Lower lobe of right lung (tissue), 2 donors: ENCODE measurements at places on chromosomes 6 and 20.
A peak's percentile ranks its signal among the peaks of the same experiment; 100 is the strongest.

DNA sequence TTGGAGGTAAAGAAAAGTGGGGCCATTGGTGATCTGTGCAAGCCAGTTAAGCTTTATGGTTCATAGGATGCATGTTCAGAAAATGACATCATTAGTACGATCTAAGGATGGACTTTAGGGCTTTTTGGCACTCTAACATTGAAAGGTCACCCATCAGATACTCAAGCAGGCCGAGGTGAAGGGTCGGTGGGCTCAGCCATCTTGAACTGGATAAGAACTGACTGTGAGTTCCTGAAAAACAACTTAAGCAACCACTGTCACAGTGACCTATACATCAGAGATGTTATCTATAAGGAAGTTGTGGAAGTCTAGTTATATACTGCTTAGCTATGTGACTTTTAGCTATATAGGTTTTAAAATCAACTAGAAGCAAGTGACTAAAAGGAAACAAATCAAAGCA, 13.0 kb upstream of the ITCH start:
- DNase-seq, result no peak

DNA sequence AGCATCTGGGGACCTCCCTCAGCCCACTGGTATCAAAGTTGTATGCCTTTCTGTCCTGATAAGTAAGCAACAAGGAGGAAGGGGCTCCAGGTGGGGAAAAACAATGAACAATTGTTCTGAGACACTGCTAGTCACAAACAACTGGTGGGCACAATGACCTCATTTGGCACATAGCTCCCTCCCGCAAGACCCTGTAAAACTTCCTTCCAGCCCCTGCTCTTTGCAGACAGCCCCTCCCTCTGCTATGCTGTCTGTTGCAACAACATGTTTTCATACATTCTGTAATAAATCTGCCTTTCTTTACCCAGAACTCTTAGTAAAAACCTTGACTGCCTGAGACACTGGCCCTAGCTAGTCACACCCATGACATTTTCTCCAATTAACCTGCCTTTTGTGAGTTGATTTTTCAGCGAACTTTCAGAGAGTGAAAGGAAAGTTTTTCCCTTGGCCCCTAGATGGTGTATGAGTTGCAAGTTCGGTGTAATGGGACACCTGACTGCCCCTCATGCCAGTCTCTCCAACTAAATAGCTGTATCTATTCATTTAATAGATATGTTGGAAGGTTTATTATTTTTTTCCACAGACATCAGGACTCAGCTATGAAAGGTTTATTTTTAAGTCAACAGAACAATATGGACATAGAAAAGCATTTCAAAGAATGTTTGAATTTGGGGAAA, 142.3 kb upstream of the SLC22A16 start:
- DNase-seq, result no peak

DNA sequence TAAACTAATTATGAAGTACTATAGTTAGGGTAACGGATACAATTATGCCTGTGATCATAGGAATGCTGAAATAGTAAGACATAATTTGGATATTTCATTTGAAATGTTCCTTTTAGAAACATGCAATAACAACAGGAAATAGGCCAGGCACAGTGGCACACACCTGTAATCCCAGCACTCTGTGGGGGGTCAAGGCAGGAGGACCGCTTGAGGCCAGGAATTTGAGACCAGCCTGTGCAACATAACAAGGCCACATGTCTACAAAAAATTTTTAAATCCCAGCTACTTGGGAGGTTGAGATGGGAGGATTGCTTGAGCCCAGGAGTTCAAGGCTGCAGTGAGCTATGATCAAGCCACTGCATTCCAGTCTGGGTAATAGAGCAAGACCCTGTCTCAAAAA, 25.7 kb upstream of the MYO6 start:
- DNase-seq, result no peak

DNA sequence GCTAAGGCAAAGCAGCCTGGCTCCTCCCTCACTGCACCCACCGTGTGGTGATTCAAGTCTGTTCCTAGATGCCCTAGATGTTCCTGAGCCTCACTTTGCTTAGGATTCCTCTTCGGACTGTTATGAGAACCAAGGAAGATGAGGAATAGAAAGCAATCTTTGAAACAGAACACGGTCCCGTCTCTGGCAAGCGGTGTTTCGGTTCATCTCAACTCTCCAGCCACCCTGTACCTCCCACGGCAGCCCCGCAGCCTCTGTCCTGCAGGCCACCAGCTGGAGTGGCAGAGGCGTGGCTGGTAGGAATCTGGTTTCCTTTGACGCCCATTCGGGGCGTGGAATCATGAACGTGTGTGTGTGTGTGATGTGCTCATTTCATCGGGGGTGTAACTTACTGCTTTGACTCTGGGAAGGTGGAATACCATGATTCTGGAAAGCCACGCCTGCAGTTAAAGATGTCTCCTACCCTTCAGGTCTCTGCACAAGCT, 21.3 kb downstream of the PDE10A start:
- DNase-seq, result no peak

DNA sequence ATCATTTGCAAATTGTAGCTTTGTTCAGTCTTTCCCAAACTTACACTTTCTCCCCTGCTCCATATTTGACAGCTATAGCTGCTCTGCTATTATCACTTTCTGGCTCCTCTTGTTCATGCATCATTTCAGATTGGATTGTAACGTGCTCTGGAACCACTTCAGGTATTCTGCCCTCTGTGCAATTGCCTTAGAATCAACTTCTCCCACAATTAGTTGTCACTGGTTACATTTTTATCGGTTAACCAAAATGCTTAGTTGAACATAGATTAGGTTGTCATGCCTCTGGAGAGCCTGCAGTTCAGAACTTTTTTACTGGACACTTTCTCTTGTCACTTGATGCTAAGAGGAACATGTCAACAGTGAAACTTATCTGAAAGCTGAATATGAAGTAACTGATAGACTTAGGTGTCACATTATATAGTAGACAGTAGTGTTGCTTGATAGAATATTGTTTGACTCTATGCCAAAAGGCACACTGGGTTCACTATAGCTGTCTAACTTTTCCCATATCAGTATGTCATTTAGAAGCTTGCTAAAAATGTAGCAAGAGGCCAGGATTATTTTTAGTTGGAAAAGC, 127.7 kb upstream of the PTPRK start:
- no peak for DNase-seq

DNA sequence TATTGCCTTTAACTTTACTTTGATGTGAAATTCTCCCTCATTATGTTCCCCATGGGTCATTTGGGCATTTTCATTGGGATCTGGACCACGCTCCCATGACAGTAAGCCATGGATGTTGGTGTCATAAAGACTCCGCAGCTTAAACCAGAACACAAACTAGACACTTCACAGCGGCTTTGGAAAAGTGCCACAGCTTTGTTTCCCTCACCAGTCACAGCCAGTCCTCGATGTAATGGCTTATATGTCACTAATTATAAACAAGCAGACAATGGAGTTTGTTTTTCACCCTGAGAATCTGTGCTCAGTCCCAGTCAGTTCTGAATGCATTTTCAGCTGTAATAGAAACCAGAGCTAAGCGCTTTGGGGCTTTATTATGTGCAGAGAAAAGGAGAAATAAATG, 23.2 kb upstream of the DAAM2 start:
- DNase-seq, result no peak

GRCh38 chr6:166942393-166943168, 13.8 kb downstream of the RNASET2 start:
- peak; percentile 62 for DNase-seq

DNA sequence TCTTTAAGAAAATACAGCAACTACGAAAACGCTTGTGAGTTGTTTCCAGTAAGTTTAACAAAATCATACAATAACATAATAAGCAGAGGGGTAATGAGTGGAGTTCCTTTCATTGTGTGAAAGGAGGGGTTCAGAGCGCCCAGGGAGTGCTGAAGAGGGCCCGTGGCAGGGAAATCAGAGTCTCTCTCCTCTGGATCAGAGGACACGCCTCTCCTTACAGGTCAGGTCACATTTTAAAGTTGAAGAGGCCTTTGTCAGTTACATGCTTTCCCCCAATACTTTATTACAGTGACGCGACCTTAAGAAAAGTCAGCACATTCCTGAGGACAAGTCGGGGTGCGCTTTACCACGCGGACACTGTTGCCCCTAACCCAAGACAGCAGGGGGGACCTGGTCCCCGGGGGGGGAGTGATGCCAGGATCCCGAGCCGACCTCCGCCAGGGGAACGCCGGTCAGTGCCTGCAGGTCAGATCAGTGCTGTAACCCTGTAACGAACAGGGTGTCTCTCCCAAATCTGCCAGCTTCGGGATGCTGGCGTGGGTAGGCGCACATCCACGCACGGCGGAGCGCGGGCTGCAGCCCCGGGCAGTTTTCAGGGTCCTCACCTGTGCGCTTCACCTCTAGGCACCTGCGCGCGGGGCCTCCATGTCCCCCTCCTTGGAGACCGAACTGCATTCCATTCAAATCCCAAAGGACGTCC, 848 bp downstream of the DACT2 start:
- no peak for DNase-seq

DNA sequence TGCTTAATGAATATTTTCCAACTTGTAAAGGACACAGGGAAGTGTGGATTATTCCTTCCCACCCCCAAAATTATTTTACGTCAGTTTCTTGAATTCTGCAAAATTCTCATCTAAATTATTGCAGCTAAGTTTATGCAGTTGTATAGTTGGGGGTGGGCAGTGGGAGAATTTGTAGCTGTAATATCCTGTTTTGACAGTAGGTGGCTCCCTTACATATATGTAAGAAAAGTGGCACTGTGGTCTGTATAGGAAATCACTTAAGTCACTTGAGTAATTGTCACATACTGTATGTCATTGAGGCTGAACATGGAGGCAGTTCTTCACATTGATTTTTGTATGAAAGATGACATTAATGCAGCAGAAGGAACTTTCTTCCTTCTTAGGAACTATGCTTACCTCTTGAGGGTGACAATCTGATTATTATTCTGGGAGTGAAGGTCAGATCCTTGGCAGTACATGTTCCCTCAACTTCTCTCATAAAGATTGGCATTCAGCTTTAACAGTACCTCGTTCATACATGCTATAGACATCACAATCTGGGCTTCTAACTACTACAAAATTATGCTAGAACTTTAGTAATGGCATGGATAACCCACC, 14.6 kb upstream of the CFAP206 start:
- DNase-seq, result no peak

GRCh38 chr6:142627474-142627873, 317.5 kb downstream of the HIVEP2 start:
- no peak for DNase-seq

- no peak for DNase-seq
Observed at GRCh38 chr20:36784900-36785299, 11.3 kb upstream of the DSN1 start.

GRCh38 chr6:158596861-158597260, 37.0 kb downstream of the TMEM181 start:
- DNase-seq, result no peak

DNA sequence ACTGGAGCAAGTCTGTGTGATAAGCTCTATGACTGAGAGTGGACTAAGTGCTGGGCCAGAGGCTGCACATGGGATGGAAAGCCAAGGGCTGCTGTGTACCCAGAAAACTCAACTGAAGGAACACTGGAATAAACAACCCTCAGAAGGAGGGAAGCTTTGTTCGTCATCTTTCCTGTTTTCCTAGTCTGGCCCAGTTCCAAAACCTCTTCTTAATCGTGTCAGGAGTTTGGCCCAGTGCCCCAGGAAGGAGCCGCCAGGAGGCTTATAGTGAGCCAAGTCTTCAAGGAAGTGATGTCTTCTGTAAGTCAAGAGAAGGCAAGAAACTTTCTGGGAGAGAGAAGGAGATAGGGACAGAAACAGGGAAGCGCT, 23.3 kb upstream of the TOP1 start:
- peak; percentile 86 for DNase-seq

GRCh38 chr20:58894652-58895447, 42.3 kb downstream of the GNAS start:
- no peak for DNase-seq

DNA sequence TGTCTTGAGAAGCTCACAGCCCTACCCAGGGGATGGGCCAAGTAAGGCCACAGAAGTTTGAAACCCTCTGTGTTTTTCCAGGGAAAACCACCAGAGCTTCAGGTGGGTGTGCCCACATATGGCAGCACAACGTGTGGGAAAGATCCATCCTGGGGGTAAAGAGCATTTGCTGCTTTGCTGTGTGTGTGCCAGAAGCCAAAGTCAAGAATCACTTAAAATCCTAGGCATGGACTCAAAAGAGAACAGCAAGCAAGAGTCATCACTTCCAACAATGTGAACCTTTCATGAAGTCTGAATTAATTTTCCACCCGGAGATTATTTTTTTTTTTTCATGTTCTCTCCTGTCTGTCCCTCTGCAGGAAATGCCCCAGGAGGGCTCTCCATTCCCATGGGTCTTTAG, 308.2 kb upstream of the SGK1 start:
- DNase-seq, result no peak
